ENCODE measurements at places on chromosomes 16 and 17.

DNA sequence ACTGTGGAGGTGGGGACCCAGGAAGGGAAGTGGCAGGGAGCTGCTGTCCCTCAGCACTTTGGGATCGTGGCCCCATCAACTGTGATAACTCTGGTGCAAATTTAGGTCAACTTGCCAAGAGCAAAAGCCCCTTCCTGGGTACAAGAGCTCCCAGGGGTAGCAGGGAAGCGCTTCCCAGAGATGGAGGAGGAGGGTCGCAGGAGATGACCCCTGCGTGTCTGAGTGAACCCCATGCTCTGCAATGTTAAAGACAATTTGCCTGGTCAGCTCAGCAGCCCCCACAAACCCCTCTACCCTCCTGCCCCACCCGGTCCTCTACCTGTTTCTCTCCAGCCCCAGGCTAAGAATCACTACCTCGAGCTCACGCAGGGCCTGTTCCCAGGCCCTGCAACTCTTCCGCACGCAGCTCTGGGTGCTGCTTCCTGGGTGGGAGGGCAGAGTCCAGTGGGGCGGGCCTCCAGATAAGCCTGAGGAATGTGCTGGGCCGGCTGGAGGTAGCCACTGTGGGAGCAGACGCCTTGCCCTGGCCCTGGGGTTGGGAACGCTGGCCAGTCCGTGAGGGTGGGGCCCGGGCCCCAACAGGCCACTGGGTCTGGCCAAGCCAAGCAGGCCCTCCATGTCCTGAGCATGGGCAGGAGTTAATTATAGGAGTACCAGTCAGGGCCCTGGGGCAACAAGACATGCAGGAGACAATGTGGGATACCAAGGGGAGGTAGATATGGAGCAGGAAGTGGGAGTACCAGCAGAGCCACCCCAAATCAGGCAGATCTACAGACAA, 6.1 kb downstream of the DOK4 start:
- no peak for DNase-seq

DNA sequence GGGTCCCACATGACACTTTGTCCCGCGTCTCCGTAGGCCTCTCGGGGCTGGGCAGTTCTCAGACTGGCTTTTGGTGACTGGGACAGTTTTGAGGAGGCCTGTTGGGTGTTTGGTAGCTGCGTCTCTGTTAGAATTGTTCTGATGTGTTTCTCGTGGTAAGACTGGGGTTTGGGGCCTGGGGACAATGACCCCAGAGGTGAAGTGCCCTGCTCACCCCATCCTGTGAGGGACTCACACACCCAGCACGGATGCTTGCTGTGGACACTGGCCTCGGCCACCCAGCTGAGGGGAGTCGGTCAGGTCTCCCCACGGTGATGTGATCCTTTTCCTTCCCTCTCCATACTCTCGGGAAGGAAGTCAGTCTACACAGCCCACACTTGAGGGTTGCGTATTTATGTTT, 50.3 kb downstream of the METRNL start:
- no peak for DNase-seq

DNA sequence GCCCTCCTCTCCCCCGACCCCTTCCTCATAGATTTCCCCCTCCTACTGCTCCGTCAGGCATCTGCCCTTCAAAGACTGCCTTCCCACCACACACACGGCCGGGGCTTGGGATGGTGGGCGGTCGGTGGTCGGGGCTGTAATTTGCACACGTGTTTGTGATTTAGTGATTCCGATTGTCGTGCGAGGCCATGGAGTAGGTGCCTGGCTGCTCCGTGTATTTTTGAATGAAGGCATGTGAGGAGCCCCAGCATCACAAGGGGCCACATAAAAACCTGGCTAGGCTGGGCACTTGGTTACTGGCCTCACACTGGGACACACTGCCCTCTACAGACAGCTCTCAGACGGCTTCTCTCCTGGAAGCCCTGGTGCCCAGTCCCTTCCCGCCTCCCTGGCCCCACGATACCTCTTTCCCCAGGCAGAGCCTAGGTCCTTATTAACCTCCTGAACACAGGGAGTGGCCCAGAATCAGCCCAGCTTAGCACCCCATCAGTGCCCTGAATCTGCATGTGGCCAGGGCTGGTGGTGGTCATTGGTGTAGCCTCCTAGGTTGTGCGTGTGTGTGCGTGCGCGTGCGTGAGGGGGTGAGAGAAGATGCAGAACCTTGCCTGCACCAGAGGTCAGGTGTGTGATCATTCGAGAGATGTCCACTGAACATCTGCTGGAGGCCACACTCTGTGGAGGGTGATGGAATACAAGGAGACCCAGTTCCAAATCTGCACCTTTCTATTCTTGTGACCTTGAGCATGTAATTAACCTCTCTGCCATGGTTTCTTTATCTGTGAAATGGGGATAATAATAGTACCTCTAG, 1.3 kb upstream of the SOCS1 start:
- peak; percentile 92 for DNase-seq

DNA sequence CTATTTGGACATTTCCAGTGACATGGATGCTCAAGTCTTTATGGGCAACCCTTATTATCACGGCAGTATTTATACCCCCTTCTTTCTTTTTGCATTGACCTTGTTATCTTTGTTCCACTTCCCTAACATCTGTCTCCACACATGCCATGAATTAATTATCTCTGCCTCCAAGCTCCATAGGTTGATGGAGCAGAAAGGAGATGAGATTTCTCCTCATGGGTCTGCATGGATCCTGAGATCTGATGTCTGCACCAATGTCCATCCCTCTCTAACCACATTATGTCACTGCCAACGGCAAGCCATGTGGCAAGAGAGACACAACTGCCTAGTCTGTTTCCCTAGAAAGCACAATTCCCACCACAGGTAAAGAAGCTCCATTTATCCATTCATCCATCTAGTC, 416.8 kb upstream of the ASIC2 start:
- DNase-seq, result no peak

- DNase-seq, result no peak
These were observed 64.0 kb upstream of the GAS7 start for GRCh38 chr17:10262451-10262850.

GRCh38 chr17:81186203-81186602, 20.2 kb upstream of the AATK start:
- DNase-seq, result no peak

DNA sequence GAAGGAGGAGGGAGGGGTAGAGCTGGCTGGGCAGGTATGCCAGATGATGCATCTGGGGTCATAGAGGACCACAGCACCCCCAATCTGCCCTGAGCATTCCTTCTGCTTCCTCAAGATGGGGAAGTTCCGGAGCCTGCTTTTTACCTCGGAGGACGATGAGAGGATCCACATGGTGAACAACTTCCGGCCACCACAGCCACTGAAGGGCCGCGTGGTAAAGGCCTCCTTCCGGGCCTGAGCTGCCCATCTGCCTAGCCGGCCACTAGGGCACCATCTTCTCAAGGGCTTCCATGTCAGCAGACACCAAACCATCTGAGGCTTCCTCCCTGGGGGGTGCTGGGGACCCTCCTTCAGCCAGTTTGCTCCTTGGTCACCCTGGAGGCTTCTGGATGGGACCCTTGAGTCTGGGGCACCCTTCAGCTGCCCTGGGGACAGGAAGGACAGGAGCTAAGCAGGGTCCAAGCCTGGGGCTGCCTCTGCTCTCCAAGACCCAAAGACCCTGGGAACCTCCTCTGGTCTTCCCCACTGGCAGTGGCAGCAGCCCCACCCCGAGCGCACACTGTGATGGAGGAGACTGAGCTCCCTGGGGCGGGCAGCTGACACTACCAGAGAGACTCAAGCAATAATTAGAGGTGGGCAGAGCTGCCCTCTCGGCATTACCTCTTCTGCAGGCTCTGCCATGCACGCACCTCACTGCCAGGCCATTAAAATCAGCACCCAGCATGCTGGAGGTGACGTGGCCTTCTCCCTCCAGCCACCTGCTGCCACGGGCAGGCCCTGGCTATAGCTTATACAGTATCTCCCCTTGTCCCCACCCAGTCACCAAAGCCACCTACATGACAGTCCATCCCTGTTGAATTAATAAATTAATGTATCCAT, 9.3 kb downstream of the CA7 start:
- DNase-seq, result no peak
